Activated naive CD4-positive, alpha-beta T cell treated with Interleukin-2 at 50 U/mL for 16 hours (primary cell): ENCODE measurements at places on chromosomes 2 and 18.

DNA sequence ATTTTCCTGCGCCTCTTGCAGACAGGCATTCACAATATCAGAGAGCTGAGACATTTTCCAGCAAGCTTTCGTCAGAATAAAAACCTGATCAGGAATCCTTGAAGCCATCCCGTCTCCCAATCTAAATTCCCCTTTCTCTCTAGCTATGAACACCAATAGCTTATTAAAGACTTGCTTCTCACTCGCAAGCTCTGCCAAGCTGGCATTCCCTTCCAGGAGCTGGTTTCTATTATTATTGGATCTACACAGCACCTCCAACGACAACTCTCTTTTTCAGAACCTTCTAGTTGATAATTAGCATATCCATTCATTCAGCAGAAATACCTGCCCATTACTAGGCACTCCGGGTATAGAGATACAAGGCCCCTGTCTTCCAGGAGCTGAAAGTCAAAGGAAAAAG is 350.3 kb downstream of the MTX2 start:
- DNase-seq: no peak

GRCh38 chr18:7256618-7257425 is 25.9 kb downstream of the LRRC30 start:
- no peak for DNase-seq

DNA sequence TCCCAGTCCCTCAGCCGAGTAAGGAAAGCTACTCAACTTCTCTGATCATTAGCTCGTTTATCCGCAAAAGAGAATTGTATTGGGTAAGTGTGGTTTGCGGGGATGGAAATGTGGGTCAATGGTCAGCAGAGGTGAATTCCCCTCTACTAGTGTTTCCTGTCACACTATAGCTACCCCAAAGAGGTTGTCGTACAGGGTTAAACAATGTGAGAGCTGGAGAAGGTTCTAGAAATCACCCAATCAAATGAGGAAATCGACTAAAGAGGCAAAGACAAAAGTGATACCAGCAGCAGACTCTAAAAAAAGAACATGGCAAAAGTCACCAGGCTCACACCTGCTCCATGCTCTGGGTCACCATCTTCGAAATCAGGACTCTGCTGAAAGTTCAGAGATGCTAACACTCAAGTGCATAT is 144.7 kb upstream of the ITGA4 start:
- DNase-seq: peak; percentile 17

- DNase-seq: no peak
These were observed 299.9 kb downstream of the CCDC74A start for GRCh38 chr2:131827481-131828163.

GRCh38 chr2:189578272-189578950 is 2.2 kb downstream of the SLC40A1 start:
- no peak for DNase-seq

DNA sequence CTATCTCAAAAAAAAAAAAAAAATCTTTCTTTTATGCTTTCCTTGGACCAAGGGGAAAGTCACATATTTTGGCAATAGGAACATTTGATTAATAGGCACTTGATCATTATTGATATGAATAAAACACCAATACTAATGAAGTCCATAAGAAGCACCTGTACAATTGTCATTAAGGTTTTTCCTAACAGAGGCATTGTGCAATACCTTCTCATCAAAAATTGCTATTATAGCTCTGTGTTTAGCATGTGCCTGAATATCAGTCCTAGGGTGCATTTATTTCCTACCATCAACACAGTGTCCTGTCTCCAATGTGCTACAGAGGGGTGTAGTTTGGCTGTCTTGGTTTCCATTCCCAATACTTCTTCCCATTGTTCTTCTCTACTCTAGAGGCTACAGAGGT is 483.8 kb upstream of the SPRED2 start:
- DNase-seq: no peak

DNA sequence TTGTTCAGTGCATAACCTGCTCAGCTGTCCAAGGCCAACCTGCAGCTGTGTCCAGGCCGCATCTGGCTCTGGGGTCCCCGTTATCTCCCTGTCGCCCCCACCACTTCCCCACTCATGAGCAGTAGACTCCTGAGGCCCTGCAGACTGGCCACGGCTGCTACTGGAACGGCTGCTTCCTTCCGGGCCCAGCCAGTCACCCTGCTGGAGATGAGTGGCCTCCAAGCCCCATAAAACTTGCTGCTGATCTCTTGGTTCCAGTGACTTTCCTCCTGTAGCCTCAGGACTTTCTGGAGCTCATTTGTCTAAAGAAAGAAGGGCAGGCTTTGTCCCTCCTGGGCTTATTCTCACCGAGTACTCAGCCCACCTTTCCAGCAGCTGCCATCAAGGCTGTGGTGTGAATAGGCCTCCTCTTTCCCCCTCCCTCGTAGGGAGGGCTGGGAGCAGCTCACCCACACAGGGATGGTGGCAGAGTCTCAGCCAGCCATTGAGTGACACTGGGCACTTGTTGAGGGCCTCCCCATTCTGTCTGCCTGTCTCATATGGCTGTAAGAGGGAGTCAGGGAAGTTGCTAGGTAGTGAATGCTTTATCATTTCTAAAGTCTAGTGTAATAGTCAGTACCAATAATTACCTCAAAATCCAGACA is 257.3 kb downstream of the MYCN start:
- DNase-seq: no peak

DNA sequence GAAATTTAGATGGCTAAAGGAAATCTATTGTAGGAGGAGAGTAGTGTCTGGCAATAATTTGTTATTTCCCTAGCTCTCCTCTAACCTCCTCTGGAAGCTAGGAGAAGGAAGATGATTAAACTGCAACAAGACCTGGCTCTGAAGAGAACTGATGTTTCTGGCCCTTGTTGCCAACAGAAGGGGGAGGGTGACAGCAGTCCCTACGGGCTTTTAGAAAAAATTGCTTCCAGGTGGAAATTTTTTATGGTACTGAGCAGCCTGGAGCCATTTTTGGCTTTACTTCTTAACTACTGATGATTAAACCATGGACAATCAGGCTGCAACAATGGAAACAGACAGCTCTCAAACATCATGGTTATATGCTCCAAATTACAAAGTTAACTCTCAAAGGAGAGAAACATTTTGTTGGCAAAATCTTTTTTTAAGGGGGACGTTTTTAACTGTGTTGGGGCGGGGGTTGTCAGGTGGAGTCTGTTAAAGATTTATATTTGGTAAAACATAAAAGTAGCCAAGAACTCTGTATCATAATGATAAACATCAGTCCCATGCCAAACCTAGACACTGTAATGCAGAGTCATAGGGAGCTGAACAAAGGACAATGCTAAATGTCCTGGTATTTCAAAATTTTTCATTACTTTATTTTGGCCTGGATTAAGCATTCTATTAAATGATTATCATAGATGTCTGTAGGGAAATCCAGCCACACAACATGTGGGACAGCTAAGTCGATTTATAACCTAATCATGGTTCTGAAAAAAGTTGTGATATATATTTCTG is 70.0 kb downstream of the EXOC6B start:
- DNase-seq: no peak

GRCh38 chr2:216700088-216700567 is 4.8 kb upstream of the IGFBP5 start:
- DNase-seq: no peak

DNA sequence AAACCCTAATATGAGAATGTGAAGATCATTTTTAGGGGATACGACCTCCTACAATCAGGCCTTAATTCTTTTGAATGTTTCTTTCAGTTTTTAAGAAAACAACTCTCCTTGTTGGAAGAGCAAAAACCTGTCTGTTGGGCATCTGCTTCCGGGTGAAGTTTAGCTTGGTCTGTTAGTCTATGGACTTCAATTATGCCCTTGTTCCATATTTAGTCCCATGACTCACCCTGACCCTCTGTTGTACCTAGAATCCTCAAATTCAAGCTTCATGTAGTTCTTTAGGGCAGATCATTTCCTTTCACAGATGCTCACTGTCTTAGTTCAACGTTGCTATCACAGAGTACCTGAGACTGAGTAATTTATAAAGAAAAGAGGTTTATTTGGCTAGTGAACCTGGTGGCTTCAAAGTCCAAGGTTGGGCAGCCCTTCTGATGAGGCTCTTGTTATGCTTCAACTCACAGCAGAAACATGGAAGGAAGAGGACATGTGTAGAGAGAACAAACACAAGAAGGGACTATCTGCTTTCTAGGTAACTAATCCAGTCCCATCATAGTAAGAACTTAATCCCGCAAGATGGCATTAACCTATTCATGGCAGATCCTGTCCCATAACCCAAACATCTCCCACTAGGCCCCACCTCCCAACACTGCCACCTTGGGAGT is 82.5 kb upstream of the SERPINE2 start:
- DNase-seq: no peak

- DNase-seq: no peak
These were observed 708 bp downstream of the AGXT start for GRCh38 chr2:240869109-240869955.

- no peak for DNase-seq
These were observed 1269.0 kb upstream of the DDX18 start for GRCh38 chr2:116545286-116546068.

DNA sequence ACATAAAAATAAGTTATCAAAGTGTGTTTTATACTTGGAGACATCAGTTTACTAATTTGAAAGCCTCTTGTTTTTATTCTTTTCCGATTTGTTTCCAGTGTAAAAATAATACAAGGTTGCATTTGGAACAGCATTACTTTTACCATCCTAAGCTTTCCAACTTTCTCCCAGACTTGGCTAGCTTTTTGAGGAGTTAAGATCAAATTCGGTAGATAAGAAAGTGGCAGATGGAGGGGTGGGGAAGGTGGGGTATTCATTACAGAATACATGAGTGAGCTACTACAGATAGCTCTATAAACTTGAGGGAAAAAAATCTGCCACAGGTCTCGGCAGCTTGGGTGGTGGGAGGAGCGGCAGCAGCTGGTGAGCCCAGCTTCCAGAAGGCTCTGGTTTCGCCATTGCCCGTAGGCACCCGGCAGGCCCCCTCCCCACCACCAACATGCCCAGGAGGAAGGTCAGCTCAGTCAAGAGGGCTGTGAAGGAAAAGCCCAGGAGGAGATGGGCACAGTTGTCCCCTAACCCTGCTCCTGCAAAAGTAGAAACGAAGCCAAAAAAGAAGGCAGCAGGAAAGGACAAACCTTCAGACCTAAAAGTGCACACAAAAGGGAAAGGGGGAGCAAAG is 18.6 kb upstream of the RMC1 start:
- no peak for DNase-seq

DNA sequence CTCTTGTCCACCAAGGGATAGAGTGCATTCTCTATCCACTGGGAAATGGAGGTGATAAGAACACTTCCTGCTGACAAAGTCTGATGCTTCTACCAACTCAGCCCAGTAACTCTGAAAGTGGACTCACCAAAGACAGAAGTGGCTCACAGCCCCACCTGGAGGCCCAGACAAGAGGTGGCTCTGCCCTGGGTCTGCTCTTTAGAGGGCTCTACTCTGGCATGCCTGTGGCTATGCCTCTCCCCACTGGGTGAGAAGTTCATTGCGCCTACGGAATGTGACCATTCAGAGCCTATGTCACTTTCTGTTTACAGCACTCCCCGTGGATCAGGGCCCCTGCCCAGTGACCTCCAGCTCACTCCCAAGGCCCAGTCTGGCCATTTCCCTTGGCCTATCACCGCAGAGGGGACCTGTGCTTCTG is 13.5 kb upstream of the XDH start:
- DNase-seq: no peak

DNA sequence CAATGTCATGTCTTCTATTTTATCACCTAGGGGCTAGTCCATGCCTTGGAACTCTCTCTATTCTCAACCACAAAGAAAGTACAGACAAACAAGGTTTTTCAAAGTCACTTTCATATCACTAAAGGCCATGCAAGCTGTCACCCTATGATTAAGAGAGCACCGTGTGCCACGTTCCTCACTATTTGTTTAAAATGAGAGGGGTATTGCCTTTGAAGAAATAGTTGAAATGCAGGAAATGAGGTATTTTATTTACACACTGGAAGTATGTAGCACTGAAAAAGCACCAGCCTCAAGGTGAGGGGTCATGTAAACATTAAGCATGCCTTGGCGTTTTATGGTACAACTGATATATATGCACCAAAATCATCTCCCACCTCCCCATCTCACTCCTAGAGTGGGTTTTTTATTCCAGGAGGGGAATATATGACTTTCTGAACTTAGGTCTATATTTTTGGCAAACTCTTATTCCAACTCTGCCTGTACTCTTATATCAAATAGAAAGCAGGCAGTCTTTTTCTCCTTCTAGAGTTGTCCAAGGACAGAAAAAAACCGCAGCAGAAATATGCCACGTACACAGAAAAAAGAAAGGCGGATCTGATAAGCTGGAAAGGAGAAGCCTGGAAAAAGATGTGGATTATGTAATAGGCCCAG is 53.5 kb downstream of the VSNL1 start:
- no peak for DNase-seq

DNA sequence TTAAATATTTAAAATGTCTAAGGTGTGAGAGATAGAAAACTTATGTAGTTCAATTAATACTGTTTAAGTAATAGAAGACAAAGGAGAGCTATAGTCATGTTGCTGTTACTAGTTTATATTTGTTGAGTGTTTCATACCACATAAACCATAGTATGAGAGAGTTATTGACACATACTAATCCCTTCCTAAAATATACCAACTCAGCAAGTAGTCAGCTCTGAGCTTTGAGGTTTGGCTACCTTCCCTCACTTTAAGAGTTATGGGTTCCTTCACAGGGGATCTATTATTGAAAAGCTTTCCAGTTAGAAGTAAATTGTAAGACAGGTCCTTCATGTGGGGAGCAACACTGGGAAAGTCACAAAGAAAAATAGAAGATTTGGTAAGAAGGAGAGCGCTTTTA is 701.6 kb upstream of the ZEB2 start:
- DNase-seq: no peak

DNA sequence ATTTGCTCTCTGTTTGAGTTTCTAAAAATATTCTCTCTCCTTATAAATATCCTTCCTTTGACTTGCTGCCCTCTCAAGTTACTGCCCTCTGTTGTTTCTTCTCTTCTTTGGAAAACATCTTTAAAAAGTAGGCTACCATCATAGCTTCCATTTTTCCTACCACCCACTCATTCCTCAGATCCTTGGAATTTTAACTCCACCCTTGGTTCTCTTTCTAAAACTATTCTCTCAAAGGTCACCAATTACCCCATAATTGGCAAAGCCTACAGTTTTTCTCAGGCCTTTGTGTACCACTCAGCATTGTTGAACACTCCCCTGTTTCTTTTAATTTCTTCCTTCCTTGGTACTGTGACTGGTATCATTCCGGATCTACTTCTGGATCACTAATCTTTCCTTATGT is 43.0 kb upstream of the ITGAV start:
- no peak for DNase-seq

- no peak for DNase-seq
These were observed 609.1 kb upstream of the SLC39A10 start for GRCh38 chr2:195047955-195048354.
